Left lung (tissue), 14 donors: ENCODE measurements at places on chromosomes 2 and 18. TPM values are rescaled to one million over a fixed set of nuclear protein-coding genes. Genes with fewer than 3 reads are reported as not detected.
A peak's percentile ranks its signal among the peaks of the same experiment; 100 is the strongest.

DNA sequence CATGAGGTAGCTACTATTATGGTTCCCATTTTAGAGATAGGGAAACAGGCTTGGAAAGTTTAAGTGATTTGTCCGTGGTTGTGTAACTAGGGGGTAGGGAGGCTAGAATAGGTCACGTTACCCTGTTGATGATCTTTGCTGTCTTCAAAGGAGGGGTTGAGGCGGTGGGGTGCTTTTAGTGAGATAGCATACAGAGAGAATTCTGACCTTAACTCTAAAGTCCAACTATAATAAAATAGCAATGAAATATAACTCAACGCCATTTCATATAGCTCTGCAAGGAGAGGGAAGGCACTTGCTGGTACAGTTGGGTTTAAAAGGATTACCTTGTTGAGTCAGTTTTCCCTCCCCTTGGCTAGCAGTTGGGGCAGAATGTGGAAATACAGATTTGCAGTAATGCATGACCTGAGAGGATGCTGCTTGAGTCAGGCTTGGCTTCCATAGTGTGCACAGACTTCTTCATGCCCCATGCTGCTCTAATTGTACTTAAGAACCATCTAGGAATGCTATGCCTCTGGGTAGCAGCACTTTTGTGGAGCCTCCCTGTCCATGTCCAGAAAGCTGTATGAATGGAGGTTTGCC, 143.9 kb downstream of the LTBP1 start:
- DNase-seq = no peak

GRCh38 chr2:156005999-156006712, 326.4 kb downstream of the NR4A2 start:
- DNase-seq = no peak

GRCh38 chr2:26745609-26746327, 18.3 kb upstream of the SLC35F6 start:
- DNase-seq = peak; percentile 89

- DNase-seq = no peak
Measured at GRCh38 chr2:163878718-163879117, 142.9 kb upstream of the FIGN start.

The AOX1 gene
- polyA plus RNA-seq = 12.7 TPM

The AUP1 gene
- polyA plus RNA-seq = 101 TPM
